ENCODE measurements at places on chromosomes 12 and 14.

DNA sequence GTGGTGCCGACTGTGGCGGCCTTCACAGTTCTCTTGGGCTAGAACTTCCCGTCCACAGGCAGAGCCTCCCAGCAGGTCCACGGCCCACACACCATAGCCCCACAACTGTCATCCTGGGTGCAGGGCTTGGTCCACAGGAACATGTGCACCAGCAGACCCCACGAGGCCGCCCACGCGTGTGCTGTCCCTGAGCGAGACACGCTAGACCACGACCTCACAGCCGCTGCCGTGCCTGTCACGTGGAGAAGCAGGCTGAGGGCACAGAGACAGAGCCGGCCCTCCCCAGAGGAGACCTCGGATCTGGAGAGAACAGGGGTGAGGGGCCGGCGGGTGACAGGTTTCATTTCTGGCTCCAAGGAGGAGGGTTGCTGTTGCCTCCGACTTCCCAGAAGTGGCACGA lies 8.9 kb upstream of the GALNT9 start:
- no peak for DNase-seq

DNA sequence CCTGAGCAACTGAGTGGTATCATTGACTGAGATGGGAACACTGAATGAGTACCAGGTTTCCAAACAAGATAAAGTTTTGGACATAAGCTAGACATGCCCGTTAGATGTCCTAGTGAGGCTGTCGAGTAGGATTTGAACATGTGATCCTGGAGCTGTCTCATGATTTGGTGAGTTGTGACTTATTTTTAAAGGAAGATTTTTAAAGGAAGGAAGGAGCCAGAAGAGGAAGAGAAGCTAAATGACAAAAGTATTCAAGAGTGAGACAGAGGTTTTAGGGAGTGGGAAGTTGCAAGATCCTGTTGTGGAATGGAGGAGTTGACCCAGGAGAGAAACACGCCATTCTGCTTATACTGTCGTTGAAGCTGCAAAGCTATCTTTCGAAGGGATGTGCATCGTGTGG lies 82.1 kb downstream of the SAMD4A start:
- no peak for DNase-seq

DNA sequence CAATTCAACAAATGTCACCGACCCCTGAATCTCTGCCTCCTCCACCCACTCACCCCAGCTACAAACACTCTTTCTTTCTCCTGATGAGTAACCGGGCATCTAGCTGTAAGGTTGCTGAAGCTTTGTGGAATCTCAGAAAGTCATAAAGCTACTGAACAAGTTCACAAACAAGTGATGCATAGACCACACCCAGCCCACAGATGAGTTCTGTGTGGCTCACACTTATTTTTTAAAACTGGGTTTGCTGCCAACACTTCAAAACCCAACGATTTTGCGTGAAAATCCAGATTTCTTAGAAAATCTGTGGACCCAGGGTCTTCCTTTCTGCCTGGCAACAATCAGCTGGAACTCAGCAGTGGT lies 96.1 kb downstream of the APAF1 start:
- no peak for DNase-seq

DNA sequence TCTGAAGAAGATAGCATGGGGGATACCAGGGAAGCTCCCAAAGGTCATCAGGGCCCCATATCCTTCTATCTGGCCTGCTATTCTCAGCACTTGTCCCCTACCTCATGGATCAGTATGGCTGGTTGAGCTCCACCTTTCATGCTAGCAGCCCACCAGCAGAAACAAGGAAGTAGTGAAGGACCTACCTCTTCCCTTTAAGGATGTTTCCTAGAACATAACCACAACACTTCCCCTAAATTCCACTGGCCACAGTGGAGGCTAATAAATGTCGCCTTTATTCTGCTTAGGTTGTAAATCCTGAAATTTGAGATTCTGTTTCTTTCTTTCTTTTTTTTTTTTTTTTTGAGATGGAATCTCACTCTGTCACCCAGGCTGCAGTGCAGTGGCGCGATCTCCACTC lies 128.6 kb upstream of the PARP11 start:
- no peak for DNase-seq

DNA sequence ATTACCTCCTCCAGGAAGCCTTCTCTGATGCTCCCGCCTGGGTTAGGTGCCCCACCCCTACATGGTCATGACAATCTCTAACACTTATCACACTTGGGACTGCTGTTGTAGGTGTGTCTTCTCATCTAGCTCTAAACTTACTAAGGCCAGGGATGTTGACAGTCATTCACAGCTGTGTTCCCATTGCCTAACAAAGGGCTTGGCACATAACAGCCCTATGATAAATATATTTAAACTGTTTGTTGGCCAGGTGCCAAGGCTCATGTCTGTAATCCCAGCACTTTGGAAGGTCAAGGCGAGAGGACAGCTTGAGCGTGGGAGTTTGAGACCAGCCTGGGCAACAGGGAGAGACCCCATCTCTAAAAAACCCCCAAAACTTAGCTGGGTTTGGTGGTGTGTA lies 98.8 kb upstream of the RGS6 start:
- DNase-seq: no peak

DNA sequence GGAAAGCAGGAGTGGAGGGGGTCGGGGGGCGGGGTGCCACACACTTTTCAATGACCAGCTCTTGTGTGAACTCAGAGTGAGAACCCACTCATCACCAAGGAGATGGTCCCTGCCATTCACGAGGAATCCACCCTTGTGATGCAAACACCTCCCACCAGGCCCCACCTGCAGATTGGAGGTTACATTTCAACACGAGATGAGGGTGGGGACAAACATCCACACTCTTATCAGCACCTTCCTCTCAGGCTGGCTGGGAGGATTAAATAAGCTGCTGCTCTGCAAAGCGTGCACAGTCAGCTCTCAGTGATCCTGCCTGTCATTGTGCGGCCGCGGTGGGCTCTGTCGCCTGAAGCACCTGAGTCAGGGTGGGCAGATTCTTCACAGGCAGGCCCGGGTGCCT lies 39.7 kb downstream of the AACS start:
- DNase-seq: no peak

- no peak for DNase-seq
Observed at GRCh38 chr14:72305561-72305960, 373.3 kb downstream of the RGS6 start.

DNA sequence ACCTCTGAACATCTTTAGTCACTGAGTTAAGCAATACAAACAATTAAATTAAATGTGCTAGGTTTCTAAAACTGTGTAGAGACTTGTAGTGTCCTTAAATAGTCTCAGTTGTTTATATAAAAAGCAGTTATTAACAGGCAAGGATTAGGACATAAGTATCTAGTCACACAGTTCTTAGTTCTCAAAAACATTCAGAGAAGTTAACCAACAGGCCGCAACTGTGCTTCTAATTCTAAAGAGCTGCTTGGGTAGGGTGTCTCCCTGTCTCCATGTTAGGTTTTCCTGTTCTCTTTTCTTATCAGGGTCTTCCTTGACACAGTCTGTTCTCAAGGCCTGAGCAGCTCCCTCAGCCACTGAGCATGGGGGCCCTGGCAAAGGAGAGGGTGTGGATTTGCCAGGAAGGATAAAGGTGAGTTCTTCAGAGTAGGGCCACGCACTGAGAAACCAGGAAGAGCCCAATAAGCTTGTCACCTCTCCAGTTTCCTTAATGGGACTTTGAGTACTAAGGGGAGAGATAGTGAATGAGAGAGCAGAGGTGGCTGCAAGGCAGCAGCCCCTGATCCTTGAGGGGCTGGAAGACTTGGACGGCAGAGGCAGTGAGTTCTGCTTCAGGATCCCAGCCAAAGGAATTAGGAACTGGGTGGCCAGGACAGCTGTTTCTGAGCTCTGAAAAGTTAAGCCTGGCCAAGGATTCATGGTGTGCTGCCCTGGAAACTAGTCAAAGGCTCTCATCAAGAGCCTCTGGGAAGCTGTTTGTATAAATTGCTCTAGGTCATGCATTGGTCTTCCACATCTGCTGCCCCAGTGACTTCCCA lies 177.3 kb downstream of the MYRFL start:
- DNase-seq: no peak

DNA sequence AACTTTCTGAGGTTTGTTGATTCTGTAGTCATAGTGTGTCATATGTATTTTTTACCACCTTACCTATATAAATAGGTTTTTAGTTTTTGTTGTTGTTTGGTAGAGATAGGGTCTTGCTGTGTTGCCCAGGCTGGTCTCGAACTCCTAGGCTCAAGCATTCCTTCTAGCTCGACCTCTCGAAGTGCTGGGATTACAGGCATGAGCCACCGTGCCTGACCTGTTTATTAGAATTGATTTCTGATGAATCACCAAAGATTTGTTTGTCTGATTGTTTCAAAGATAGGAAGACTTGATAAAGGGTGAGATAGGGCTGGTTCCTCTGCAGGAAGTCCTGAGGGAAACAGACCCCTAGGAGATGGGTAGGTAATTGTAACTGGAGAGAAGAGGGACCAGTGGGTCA lies 481.6 kb downstream of the PCNX1 start:
- no peak for DNase-seq

DNA sequence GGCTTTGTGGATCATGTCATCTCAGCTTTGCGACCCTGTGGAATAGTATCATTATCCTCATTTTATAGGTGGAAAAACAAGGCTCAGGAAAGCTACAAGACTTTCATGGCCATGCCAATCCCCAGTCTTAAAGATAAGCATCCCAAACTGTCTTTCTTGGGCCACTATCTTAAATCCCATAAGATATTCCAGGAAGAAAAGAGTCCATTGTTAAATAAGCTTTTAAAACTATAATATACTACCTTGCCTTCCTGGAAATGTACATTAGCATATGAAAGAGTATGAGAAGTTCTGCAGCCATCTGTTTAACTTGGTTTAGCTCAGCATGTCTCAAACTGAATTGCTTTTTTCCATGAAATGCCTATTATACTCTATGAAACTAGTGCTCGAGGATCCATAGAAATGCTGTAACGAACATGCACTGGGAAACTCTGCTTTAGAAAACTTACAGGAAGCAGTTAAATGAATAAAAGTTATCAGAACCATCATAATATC lies 77.1 kb downstream of the B4GALNT3 start:
- no peak for DNase-seq

DNA sequence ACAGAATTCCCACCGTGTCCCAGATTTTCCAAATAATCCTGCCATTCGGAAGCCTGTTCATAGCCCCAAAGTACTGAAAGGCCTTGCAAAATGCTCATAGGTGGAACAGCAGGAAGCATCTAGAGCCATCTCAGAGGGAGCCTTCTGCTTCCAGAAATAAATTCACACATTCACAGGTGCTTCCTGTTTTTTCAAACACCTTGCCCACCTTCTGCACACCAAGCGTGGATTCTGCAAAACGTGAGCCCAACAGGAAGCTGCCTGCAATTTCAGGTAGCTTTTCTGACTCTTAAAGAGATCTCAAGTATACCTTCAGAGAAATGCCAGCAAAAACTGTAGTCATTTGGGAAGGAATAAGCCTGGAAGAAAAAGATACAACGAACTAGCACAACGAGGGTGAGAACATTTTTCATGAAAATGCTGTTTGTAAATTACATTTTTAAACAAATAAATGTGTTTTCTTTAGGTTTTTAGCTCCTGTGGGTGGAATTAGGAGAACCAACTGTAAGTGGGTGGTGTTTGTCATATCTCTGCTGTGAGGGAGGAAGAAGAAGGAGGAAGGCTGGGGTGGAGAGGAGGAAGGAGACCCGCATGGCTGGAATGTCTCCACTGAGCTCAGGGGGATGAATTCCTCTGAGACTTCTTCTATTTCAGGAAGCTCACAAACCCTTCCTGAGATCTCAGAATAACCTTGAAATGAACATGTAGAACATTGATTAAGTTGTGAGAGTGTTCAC lies at the start of gene IFNG-AS1:
Gene IFNG-AS1, plus strand, starts transcription at position 264 of the 737 bp plus-strand sequence.
- no peak for DNase-seq

DNA sequence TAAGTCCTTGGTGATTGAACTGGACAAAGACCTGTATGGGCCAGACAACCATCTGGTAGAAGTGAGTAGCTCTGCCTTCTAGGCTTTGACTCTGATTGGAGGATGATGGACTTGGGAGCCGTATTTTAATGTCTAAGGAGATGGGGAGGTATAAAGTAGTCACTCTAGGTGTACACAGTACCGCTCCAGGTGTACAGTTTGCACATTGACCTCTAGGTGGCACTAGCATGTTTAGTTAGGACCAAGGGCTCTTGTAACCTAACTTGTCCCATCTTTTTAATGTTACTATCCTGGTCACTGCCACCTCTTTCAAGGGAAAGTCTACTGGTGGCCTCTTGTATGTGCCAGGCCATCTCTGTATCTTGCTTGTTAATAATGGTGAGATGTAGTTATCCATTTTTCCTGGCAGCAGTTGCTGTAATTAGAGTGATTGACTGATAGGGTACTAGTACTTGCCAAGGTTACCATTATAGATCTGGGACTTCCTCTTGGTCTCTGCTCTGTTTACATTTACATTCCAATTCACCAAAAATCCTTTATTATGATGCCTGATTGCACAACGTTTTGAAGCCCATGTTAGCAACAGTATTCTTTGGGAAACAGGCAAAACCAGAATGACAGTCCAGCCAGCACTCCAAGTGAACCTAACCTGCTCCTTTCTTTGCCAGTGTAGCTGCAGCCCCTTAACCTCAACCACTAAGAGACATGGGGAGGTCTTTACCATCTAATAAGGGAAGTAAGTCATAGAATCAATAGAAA lies 3.6 kb downstream of the SMARCD1 start:
- DNase-seq: no peak

DNA sequence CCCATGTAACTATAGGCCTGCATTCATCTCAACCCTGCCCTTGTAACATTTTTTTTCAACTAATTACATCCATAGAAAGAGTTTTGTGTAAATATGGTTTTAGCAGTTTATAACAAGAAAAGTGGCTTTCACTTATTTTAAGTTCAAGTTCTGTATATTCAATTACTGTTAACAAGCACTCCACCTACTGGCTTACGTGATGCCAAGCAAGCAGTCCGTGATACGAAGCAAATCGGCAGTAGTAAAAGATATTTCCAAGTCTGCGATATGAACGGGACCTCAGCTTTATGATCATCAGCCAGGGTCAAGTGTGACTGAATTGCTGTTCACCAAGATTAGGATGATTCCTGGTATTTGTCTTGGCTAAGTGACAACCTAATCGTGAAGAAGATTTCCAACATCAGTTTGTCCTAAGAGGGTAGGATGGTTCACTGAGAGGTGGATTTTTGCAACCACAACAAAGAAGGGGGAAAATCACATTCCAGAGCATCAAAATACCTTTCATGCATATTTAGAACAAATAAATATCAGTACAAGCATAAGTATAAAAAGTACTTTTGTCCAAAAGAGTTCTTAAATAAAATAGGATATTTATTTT lies 456.2 kb downstream of the FOXG1 start:
- DNase-seq: no peak

- DNase-seq: no peak
Observed at GRCh38 chr12:104974626-104975290, 11.4 kb upstream of the NOPCHAP1 start.

- no peak for DNase-seq
Observed at GRCh38 chr12:91061091-91061490, 3.3 kb upstream of the KERA start.

GRCh38 chr12:13443498-13443897 lies 247.0 kb downstream of the EMP1 start:
- DNase-seq: no peak

GRCh38 chr12:132033627-132034026 lies 83.9 kb downstream of the EP400 start:
- DNase-seq: no peak

Data from skeletal muscle cell (primary cell).